GM12865 (cell line): ENCODE measurements at places on chromosomes 11 and 22.

- no peak for DNase-seq
Observed at GRCh38 chr22:47201996-47202818, 439.8 kb downstream of the TBC1D22A start.

GRCh38 chr11:105491394-105491793 is 118.5 kb upstream of the GRIA4 start:
- DNase-seq, result no peak

GRCh38 chr11:30832831-30833230 is 246.7 kb upstream of the MPPED2 start:
- no peak for DNase-seq

GRCh38 chr11:43927925-43928707 is 14.3 kb upstream of the C11orf96 start:
- no peak for DNase-seq

GRCh38 chr11:70717936-70718595 is 319.7 kb downstream of the CTTN start:
- no peak for DNase-seq

DNA sequence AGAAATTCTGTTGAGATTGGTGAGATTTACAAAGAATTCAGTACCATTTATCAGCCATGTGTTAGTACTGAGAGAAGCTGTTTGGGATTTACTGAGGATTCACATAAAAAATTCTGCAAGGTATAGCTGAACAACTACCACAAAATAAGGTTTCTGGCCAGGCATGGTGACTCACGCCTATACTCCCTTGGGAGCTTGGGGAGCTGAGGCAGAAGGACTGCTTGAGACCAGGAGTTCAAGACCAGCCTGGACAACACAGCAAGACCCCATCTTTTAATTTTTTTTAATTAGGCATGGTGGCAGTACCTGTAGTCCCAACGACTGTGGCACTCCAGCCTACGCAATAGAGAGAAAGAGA is 86.7 kb downstream of the SIK3 start:
- no peak for DNase-seq

DNA sequence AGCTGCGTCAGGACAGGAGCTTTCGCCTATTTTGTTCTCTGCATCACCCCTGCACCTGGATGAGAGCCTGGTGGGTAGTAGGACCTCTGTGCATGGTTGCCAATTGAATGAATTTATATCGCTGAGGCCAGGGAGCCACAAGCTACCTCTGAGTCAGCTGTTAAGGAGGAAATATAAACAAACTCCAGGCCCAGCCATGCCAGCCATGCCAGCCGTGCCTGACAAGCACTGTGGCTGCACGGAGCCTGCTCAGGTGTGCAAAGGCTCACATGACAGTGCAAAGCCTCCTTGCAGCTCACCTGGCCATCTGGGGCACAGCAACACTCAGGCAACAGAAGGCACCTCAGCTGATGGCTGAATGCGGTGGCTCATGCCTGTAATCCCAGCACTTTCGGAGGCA is 33.7 kb upstream of the LINC01488 start:
- DNase-seq, result no peak

DNA sequence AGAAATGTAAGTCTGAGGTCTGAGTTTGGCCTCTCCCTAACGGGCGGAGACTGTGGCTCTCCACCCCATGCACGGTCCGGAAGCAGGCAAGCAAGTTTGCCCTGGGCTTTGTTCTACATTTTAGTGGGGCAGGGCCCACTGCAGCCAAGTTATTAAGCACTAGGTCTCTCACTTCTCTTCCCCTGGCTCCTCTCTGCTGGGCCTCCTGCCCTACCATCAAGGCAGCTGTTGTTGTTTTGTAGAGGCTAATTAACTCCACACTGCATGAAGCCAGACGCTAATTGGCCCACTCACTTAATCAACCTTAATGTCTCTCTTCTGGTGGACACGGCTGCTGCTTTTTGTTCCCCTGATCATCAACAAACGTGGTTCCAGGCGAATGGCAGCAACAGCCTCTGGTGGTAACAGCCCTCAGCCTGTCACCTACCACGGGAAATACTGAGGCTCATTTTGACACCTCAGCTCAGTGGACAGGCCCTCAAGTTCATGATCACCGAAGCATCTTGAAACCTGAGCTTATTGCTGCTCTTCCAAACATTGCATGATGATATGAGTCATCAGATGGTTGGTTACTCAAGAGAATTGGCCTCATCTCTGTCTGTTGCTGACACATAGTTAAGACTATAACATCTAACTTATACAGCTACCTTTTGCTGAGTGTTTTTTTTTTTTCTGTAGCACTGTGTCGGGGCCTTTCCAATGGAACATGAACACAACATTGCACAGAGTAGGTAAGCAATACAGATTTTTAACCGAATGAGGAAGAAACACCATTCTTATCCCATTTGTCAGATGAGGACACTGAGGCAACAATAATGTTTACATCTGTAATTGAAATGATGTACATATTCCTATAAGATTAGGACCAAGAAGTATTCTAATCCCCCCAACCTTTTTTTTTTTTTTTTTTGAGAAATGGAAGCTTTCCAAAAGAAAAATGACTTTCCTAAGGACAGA is 20.8 kb upstream of the LMO2 start:
- peak; percentile 77 for DNase-seq

DNA sequence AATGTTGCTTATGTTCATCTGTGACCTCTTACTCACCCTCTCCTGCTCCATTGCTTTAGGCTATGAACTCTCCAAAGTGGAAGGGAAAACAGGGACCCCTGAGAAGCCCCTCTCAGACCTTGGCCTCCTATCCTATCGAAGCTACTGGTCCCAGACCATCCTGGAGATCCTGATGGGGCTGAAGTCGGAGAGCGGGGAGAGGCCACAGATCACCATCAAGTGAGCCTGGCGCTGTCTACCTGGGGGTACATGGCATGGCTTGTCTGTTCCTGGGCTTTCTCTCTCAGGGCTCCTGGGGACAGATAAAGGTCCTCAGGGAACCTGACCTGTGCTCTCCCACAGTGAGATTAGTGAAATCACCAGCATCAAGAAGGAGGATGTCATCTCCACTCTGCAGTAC is 2.1 kb downstream of the RNASEH2C start:
- DNase-seq, result no peak

- DNase-seq, result no peak
Observed at GRCh38 chr11:18765554-18765953, 26.0 kb downstream of the PTPN5 start.

DNA sequence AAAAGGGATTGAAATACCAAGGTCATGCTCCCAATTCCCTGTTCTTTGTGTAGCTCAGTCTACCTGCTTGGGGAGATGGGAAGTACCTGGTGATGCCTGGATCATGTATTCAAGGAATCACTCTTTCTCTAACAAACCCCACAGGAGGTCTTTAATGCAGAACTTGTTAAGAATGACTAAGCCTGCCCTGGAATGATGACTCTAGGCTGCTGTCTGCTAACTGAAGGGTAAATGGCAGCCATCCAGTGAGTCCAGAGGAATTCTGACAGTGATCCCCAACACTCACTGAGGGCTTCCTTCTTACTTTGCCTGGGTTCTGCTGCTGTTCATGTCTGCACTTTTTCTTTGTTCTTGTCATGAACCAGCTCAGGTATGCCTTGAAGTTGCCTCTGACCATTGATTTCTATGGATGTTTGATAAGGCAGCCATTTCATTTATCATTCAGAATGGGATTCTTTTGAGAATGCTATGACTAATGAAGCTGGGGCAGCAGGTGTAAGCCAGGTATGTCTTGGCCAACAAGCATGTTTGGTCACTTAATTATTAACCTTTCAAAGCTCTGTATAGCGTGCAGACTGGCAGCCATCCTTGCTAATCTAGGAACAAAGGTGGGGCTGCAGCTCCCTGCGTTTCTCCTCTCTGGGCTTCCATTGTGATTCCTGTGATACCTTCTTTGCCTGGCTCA is 11.4 kb downstream of the PRSS23 start:
- no peak for DNase-seq

- no peak for DNase-seq
Observed at GRCh38 chr22:48744283-48744641, 1083.4 kb downstream of the BRD1 start.

DNA sequence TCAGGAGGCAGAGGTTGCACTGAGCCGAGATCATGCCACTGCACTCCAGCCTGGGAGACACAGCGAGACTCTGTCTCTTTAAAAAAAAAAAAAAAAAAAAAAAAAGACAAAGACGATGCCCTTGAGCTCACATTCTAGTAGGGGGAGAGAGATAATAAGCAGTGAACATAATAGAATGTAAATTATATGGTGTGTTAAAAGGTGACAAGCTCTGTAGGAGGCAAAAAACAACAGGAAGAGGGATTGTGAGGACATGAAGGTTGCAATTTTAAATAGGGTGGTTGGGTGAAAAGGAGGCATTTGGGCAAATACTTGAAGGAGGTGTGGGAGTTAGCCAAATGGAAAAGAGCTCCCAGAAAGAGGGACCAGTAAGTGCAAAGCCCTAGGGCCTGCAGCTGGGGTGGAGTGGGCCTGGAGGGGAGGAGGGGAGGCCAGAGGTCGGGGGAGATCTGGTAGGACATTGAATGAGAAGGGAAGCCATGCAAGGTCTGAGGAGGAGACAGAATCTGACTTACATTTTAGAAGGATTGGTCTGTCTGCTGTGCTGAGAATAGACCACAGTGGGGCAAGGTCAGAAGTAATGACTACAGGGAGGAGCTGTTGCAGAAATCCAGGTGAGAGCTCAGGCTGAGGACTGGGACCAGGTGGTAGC is 26.6 kb downstream of the P2RY2 start:
- no peak for DNase-seq

DNA sequence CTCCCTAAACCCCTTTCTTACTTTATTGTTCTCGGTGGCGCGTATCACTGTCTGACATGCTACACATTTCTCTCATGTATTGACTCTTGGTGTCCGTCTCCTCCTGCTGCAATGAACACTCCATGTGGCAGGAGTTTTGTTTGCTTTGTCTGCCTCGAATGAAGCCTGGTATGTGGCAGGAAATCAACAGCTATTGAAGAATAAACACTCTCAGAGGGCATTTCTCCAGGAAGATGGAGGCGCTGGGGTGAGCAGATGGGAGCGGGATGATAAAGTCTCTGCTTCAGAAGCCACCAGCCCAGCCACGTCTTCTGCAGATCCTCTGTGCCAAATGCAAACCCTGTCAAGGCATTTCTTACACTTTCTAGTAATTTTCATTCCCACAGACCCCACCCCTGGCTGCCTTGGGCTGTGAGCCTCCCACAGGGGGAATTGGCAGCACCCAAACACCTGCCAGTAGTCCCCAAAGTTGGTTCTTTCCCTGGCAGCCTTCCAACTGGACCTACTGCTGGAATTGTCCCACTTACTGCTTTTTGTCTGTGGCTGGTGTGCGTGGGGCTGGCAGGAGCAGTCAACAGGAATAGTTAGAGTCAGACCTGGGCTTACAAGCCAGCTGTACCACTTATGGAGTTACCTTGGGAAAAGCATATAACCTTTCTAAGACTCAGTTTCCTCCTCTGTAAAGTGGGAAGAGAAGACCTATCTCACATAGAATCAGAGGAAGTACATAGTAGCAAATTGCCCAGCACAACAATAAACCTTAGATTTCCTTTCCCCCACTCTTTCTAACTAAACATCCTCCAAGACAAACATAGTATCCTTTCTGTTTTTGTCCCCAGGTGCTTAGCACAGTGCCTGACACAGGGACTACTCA is 13.3 kb upstream of the IL10RA start:
- no peak for DNase-seq

DNA sequence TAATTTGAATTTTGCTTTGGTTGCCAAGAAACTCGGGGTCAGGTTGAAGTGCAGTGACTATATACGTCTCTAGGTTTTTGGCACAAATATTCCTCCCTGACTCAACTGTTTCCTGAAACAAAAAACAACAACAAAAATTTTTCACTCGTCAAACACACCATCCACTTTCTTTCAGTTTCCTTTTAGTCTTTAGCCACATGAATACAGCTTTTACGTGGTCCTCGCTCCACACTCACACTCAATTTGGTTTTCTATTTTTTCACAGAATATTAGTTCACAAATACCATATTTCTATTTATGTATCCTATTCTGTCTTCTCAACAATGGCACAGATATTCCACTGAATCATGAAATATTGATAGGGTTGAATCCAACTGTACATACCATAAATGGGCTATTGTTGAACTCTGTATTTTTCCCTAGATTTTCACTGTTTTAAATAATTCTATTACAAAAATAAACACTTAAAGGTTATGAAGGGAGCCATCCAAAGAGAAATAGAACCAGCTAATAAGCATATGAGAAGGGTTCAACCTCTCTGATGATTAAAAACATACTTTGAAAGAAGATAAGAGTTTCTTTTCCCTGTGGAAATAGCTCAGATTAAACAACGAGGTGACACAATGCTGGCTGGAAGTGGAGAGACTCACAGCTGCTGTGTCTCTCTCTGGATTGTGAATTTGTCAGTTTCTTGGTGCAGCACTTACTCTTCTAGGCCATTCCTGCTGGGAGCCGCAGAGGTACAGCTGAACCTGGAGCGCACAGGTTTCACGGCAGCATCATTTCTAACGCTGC is 5.1 kb upstream of the FBLN1 start:
- no peak for DNase-seq

DNA sequence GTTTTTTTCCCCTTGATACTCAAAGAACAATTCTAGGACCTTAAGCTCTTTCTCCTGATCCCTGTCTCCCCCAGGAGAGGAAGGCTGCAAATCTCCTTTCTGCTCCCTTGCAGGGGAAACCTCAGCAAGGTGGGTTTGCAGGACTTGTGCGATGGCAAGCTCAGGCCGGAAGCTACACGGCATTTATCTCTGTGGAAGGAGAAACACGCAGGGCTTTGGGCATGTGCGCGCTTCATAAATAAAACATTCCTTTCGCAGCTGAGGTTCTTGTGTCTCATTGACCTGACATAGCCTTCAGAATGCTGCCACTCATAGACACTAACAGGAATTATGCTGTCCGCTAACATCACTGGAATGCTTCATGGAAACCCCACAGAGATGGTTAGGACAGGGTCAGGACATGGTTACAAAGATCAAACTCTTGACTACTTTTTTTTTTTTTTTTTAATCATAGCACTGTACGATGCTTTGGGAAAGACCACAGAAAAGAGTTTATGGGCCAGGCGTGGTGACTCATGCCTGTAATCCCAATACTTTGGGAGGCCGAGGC is 42.6 kb downstream of the SLN start:
- no peak for DNase-seq

GRCh38 chr11:133809569-133810491 is 35.5 kb downstream of the SPATA19 start:
- DNase-seq, result no peak

- DNase-seq, result no peak
Observed at GRCh38 chr11:105244160-105244825, 104.7 kb upstream of the CARD18 start.

DNA sequence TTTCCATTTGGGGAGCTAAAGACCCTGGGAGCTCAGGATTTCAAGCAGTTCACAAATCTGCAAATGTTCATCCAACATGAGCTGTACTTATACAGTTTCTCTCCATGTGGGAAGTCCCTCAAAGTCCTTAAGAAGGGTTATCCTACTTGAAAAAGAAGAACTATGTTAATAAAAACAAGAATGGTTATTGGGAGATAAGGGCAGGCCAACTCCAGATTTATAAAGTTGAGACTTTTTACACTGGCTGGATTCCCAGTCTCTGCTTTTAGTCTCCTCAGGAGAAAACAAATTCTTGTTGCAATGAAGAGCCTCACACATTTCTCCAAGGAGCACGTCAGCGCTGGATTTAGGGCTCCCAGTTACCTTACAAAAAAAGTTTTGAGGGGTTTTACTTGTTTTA is 34.2 kb upstream of the CTTN start:
- DNase-seq, result no peak

- peak; percentile 58 for DNase-seq
Observed at GRCh38 chr11:88354912-88355311, 17.4 kb upstream of the CTSC start.
